ENCODE measurements at places on chromosomes 16 and 17.

DNA sequence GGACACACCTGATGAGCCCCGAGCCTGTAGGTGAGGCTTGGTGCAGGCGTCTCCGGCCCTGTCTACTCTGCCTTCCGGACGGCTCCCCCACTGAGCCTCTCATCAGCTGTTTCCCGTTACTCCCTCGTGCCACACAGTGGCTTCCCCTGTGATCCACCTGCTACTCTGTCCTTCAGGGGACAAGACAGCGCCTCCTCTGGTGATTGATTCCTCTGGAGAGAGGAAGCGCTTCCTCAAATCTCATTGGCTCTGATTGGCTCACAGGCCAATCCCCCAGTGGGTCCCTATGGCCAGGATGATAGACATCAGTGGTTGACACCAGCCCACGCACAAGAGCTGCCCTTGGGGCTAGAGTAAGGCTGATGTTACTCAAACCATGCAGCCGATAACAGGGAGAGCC, 24.0 kb downstream of the RNF213 start:
- no peak for DNase-seq

- DNase-seq, result no peak
Observed at GRCh38 chr16:70565053-70565452, 41.4 kb downstream of the SF3B3 start.

GRCh38 chr16:66752379-66752778, 970 bp upstream of the DYNC1LI2 start:
- DNase-seq, result no peak

- DNase-seq, result no peak
Observed at GRCh38 chr17:900336-900934, 79.1 kb downstream of the NXN start.

GRCh38 chr17:73091770-73092522, 542 bp downstream of the SLC39A11 start:
- DNase-seq, result peak; percentile 35

DNA sequence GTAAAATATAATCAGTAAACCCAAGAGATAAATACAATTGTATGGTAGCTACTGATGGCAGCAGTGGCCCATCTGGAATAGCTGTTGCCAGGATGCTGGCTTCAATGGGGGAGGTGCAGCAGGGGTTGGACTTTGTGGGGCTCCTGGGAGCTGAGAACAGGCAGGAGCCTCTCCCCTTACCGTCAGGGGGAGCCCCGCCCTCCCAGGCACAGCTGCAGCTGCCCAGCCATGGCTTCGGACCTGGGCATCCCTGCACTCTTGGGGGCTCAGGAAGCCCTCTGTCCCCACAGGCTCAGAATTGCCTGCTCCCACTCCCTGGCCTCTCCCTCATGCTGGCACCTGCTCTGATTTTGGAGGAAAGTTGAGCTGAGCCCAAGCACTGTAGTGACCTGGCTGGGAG, 741.1 kb downstream of the CDH11 start:
- no peak for DNase-seq

GRCh38 chr16:88569614-88569984, 604 bp upstream of the ZC3H18 start:
- DNase-seq, result no peak

- peak; percentile 80 for DNase-seq
Observed at GRCh38 chr17:17693253-17694168, 12.3 kb downstream of the RAI1 start.

- no peak for DNase-seq
Observed at GRCh38 chr16:53112015-53112414, 57.2 kb downstream of the CHD9 start.

GRCh38 chr17:64533784-64534183, 27.0 kb downstream of the CEP95 start:
- no peak for DNase-seq

Measured in putamen (tissue), 1 donor.